ENCODE measurements at places on chromosomes 6 and 20.
A peak's percentile ranks its signal among the peaks of the same experiment; 100 is the strongest.

DNA sequence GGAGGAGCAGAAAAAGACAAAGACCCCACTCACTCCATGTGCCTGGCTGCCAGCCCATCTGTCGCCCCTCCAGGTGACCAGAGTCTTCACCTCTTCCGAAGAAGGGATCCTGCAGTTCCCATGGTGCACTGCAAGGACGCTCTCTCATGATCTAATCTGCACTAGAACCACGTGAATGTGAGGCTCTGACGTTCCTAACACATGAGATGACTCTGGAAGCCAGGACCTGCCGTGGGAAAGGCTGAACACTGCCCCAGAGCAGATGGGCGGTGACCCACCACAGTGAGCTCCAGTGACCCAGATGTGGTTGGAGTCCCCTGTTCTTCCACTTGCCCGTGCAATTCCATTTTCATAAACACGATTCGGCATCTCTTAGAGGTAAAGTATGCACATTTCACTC is 39.6 kb upstream of the PDE10A start:
- DNase-seq: no peak

DNA sequence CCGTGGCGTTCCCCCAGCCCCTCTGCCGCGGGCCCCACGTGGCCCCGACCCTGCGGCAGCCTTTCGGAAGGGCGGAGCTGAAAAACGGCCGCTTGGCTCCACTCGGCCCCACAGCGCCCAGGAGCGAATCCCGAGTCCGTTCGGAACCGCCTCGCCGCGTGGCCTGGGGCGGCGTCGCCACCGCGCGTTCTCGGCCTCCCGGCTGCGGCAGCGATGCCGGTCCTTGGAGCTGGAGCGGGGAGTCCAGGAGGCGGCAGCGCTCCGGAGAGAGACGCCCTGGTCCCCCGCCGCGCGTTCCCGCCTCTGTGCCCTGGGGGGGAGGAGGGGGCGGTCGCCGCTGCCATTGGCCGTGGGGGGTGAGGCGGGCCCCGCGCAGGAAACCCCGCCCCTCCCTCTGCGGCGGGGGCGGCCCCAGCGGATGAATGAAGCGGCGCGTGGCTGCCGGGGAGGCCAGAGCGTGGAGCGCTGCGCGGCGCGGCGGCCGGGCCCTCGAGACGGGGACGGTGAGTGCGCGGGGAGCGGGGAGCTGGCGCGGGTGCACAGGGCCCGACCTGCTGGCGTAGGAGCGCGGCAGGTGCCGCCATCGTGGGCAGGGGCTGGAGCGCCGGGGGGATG is at the start of gene SLCO4A1:
SLCO4A1 (plus strand) TSS at position 453 of the 615 bp plus-strand sequence. CDS start 13,952 bp downstream, outside the sequence.
- no peak for DNase-seq

GRCh38 chr20:22389836-22390542 is 194.4 kb downstream of the FOXA2 start:
- DNase-seq: no peak

DNA sequence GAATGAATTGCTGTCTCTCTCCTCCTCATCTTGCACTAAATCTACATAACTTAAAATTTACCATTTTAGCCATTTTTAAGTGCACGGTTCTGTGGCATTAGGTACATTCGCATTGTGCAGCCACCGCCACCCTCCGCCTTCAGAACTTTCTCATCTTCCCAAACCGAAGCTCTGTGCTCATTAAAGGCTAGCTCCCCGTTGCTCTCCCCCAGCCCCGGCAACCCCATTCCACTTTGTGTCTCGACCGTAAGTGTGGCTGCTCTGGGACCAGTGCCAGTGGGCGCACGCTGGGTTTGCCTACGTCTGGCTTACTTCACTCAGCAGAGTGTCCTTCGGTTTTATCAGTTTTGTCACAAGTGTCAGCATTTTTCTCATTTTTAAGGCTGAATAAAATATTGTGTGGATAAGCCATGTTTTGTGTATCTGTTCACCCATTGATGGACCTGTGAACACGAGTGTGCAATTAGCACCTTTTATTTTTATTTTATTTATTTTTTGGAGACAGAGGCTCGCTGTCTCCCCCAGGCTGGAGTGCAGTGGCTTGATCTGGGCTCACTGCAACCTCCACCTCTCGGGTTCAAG is 16.8 kb downstream of the SLC17A9 start:
- DNase-seq: no peak

GRCh38 chr6:153662982-153663381 is 376.1 kb upstream of the OPRM1 start:
- no peak for DNase-seq

DNA sequence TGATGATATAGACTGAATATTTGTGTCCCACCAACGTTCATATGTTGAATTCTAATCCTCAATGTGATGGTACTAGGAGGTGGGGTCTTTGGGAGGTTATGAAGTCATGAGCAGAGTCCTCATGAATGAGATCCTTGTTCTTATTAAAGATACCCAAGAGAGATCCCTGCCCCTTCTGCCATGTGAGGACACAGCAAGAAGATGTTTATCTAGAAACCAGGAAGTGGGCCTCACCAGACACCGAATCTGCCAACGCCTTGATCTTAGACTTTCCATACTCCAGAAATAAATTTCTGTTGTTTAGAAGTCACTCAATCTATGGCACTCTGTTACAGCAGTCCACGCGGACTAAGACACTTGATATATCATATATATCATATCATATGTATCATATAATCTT is 67.7 kb upstream of the GCM1 start:
- no peak for DNase-seq

GRCh38 chr6:37005061-37005810 is at the start of gene FGD2:
Gene FGD2, plus strand, starts transcription at chr6:37005655. Its CDS starts 163 bp downstream, at chr6:37005818.
- DNase-seq: peak; percentile 72

GRCh38 chr20:58927490-58928061 is 53.5 kb upstream of the NELFCD start:
- no peak for DNase-seq

DNA sequence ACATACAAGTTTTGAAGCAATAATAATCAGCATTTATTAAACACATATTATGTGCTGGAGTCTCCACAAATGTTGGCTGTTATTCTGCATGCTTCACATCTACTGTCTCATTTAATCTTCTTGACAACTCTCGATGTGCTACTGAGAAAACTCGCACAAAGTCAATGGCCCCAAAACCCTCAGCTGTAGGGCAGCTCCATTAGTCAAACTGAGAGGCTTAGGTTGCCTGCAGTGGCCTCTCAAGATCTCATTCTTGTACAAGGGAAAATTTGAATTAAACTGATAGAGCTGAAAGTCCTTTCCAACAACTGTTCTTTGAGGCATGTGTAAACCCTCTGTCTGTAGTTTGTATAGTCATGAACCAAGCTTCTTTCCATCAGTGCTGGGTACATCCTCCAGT is 49.8 kb downstream of the MBOAT1 start:
- DNase-seq: no peak

Data from GM12864 (cell line).